ENCODE measurements at places on chromosomes 7 and 10.

- no peak for DNase-seq
These were observed 294.8 kb upstream of the DGKB start for GRCh38 chr7:15197042-15197977.

DNA sequence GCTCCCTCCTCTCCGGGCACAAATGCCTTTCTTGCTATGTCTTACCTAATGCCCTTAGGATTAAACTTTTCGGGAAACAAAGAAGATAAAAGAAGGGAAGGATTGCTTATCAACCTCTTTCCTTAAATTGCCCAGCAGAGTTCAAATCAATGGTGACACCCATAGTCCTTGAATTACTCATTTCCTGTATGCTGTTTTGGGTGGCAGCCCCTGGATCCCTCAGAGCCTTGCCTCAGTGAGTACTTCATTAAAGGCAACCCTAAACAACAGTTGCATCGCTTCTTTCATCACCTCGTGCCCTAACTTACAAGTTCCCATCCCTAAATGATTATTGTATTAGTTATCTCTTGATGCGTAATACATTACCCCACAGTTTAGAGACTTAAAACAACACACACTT is 31.6 kb upstream of the WAPL start:
- DNase-seq, result no peak

DNA sequence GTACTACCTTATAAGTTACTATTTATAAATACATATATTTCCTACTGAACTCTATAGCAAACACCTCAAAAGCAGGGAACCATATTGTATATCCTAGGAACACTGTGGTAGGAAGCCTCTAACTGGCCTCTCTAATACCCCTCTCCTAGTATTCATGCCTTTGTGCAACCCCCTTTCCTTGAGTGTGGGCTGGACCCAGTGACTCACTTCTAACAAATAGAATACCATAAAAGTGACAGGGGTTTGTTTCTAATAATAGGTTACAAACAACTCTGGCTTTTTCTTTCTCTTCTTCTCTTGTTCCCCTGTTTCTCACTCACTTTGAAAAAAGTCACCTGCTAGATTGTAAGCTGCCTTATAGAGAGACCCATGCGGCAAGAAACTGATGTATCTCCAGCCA is 51.6 kb upstream of the MACC1 start:
- no peak for DNase-seq

- no peak for DNase-seq
These were observed 3.5 kb upstream of the MYL10 start for GRCh38 chr7:101632641-101633040.

GRCh38 chr10:93261089-93261488 is 187.4 kb downstream of the CYP26A1 start:
- DNase-seq, result no peak

DNA sequence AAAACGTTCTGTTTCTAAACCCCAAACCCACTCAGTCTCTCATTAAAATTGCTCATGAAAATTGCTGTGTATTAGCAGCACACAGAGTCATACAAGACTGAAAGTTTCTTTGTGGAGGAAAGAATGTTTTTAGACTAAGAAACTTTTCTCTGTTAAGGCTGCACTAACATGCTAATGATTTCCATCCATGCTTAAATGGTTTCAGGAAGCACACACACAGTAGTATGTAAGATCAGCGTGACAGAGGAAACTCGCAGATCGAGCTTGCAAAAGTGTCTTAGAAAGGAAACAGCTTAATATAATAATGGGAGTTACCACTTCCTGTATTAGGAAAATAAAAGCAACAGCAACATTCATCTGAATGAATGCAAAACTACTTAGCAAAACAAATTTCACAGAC is 112.7 kb downstream of the ICA1 start:
- DNase-seq, result no peak

GRCh38 chr10:59036311-59037017 is 140.0 kb upstream of the PHYHIPL start:
- DNase-seq, result no peak

DNA sequence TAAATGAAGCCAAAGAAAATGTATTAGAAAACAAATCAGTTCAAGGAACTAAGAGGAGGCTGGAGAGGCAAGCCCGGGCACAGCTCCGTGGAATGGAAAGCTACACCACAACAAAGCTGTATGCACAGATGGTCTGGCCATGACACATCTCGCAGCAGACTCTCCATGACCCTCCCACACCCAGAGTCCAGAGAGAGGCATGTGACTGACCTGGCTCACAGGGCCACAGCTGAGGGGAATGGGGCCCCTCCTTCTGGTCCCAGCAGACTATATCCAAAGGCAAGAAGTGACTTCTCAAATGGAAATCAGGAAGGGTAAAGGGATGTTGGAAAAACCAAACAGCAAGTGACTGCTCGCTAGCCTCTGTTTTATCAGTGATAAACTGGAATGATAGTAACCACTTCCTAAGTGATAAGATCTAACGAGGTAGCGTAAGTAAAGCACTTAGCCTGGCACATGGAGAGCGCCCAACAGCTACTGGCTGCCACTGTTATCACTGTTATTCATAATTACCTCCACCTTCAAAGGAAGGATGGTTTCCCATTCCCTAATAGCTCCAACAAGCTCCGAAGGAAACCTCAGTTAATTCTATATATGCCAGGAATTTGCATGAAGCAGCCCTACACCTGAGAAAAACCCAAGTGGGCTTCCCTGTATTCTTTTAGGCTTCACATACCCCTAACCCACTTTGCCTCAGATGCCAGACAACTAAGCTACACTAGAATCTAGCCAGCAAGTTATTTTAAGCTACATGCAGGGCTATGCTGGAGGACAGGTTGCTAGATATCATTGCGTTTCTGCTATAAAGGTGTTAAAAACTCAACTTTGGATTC is 8.4 kb downstream of the OSBPL3 start:
- peak; percentile 29 for DNase-seq

DNA sequence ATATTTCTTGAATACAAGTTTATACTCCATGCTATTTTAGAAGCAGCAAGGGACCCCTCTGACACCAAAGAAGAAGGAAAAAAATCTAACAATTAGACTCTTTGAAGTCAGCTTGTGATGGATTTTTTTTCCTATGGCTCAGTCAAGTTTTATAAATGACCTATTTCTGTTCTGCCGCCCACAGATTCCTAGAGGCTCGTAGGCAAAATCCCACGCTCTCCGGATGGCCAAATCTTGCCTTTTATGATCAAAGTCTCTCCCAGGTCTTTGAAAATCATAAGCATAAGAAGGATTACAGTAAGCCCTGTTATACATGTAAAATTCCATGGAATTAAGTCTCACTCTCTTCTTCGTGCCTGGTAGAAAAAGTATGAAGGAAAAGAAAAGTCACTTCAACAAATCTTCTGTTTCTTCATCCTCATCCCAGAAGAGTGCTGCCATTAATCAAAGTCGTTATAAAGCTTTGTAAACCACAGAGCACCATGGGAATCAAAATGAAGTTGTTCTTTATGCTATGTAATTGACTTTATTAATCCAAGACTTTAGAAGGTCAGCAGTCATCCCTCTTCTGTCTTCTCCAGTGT is 33.1 kb downstream of the ASB13 start:
- no peak for DNase-seq

- DNase-seq, result no peak
These were observed 42.8 kb downstream of the CDC123 start for GRCh38 chr10:12238821-12239220.

GRCh38 chr7:111958896-111959295 is 247.3 kb downstream of the DOCK4 start:
- peak; percentile 53 for DNase-seq

GRCh38 chr10:123001370-123001769 is 7.2 kb downstream of the IKZF5 start:
- DNase-seq, result no peak

DNA sequence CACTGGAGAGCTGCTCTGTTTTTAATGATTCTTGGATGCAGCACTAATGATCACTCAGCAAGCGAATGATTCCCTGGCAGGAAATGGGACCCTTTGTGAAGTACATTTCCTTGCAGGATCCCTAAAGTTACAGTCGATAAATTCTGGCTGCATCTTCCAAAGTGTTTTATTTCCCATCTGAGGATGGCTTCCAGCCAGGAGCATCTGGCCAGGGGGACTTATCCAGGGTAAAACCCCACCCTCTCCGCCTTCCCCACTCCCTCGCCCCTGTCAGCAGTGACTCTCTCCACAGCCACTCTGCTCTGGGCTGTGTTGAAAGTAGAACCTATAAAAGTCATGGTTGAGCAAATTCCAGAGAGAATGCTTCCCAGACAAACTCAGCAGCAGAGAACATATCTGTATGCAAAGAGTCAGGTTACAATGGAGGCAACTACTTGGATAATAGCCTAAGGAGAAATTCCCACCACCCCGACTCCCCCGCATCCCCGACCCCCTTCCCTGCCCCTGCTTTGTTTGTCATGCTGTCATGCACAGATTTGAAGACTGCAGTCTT is 111.0 kb upstream of the ANLN start:
- peak; percentile 46 for DNase-seq

- DNase-seq, result no peak
These were observed 9.2 kb upstream of the RBAK start for GRCh38 chr7:5036446-5036845.

GRCh38 chr10:100506596-100507356 is 12.9 kb downstream of the SEC31B start:
- no peak for DNase-seq

DNA sequence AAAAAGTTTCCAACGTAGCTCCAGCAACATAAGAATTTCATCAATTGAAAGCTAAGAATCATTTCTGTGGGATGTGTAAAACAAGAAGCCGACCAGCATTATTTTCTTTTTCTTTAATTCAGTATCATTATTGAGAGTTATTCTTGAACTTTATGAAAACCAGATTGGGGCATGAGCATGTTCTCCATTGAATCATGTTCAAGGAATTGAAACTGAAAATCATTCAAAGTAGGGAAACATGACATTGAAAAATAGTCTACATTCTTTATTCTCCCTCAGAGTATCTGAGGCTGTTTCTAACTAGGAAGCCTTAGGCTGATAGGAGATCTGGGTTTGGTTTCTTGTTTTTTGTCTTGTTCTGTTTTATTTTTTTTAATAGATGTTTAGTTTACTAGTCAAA is 253.7 kb downstream of the DYNC1I1 start:
- DNase-seq, result no peak

GRCh38 chr7:141876371-141876770 is 35.1 kb upstream of the PRSS37 start:
- DNase-seq, result no peak

- no peak for DNase-seq
These were observed 41.6 kb downstream of the UNCX start for GRCh38 chr7:1274121-1274875.

GRCh38 chr10:29266641-29267040 is 22.2 kb upstream of the LYZL1 start:
- no peak for DNase-seq

- no peak for DNase-seq
These were observed 157.0 kb downstream of the PTPN20 start for GRCh38 chr10:47067949-47068940.

DNA sequence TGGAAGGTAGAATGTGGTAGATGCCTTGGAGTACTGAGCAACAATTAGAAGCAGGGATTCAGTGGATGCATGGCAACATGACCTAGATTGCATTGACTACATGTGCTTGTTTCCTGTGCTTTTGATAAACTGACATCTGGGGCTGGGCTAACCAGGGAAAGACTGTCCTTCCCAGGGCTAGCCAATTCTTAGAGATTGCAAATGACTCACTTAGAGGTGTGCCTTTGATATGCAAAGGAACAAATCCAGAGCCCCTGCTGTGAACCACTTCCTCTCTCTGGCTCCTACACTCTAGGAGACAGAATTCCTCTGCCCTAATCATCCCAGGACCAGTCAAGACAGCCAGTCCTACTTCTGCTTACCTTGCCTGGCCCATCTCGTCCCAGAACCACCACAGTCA is 651.5 kb downstream of the LRMDA start:
- DNase-seq, result no peak

- DNase-seq, result no peak
These were observed 30.3 kb downstream of the GBX1 start for GRCh38 chr7:151137076-151137675.

DNA sequence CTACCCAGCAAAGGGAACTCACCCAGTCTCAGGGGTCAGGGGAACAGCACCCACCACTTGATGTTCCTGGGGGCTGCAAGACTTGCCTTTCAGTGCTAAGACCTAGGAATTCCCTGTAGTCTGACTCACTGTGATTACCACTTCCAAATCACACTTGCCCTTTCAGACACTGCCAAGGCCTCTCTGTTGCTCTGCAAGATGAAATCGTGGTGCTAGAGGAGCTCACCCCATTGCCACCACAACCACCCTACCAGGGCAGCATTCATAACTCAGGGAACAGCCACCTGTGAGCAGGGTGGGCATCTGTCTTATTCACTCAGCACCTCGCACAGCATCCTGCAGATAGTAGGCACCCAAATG is 36.5 kb downstream of the XPNPEP1 start:
- no peak for DNase-seq

- no peak for DNase-seq
These were observed 46.1 kb downstream of the PPIF start for GRCh38 chr10:79393221-79393923.

GRCh38 chr10:47238331-47239095 is 61.5 kb upstream of the GDF10 start:
- DNase-seq, result no peak

GRCh38 chr7:143233816-143234532 is 12.1 kb downstream of the TAS2R40 start:
- DNase-seq, result no peak

DNA sequence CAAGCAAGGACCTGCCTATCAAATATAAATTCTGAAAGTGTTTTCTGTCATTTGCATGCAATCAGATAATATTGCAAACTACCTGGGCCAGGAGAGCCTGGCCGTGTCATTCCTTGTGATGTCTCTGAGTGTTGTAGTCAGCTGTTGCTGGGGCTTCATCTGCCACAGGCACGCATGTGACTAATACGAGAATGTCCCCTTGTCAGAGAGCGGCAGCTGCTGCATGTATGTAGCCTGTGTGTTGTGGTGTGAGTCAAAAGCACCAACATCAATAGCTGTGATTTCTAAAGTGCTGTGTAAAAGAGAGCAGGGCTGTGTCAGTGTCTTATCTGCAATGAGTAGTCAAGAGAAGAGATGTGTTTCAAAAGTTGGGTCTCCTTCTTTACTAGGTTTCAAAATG is 155.4 kb downstream of the POU6F2 start:
- DNase-seq, result no peak

- DNase-seq, result no peak
These were observed 15.6 kb upstream of the RTKN2 start for GRCh38 chr10:62284221-62284620.

Measured in NCI-H510A (cell line).